Mesenchymal stem cell (in vitro differentiated cells and primary cell): ENCODE measurements at places on chromosomes 16 and 17.
A peak's percentile ranks its signal among the peaks of the same experiment; 100 is the strongest.

DNA sequence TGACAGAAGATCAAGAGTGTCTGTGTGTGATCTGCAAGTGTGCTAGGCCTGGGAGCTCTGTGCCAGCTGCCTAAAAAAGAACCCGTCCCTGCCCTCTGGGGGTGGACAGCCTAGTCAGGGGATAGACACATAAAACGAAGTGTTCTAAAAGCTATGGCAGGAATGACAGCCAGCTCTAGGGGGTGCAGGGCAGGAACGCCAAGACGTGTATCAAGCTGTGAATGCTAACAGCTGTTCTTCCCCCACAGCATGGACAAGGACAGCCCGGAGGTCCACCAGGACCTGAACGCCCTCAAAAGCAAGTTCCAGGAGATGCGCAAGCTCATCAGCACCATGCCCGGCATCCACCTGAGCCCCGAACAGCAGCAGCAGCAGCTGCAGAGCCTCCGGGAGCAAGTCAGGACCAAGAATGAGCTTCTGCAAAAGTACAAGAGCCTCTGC is 5.1 kb downstream of the RASD1 start:
- no peak for DNase-seq

GRCh38 chr16:68676113-68676860 is 31.2 kb downstream of the CDH3 start:
- DNase-seq: no peak

GRCh38 chr16:60279061-60279665 is 1545.0 kb upstream of the GOT2 start:
- DNase-seq: no peak

- DNase-seq: peak; percentile 50
These were observed 1.9 kb downstream of the DCAF7 start for GRCh38 chr17:63552211-63552610.

DNA sequence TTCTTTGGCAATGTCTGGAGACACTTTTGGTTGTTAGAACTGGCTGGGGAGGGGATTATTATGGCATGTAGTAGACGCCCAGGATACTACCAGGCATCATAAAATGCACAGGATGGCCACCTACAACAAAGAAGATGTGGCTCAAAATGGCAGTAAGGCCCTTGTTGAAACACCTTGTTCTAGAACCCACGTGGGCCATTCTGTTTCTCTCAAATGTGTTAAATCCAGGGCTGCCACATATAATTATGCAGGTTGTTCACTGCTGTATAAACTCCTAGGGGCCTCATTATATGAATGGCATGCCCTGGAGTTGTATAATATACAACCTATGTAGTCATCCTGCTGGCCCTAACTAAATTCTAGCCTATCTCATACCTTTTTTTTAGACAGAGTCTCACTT is 123.5 kb upstream of the HAS3 start:
- no peak for DNase-seq

DNA sequence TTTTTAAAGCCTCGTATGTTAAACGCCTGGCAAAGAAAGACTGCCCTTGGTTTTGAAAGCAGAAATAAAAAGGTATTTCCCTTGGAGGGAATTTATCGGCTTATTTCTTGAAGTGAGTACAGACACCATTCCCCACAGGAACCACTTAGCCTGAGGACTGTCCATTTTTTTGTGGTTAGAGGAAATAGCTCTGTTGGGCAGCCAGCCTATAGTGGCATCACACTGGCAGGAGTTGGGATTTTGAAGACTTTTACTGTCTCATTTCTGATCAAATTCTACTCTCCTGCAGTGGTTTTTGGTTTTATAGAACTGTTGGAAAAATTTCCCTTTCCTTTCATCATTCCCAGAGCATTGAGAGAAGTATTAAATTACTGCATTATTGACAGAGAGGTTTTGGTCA is 34.1 kb upstream of the CDC6 start:
- DNase-seq: no peak

DNA sequence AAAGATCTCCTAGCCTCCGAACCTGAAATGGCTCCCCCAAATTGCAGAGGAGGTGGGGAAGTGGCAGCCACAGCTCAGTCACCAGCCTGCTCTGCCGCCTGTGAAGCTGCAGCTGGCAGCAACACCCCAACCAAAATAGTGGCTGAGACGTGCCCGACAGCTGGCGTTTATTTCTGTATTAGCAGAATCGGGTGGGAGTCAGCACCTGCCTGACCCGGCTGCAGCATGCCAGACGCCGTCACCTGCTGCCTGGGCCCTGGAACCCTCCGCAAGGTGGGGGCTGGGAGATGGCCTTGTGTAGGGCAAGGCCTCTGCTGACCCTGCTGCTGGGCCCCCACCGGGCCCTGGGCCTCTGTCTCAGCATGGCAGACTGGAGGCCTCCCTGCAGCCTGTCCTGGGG is 17.5 kb upstream of the PABPN1L start:
- no peak for DNase-seq

DNA sequence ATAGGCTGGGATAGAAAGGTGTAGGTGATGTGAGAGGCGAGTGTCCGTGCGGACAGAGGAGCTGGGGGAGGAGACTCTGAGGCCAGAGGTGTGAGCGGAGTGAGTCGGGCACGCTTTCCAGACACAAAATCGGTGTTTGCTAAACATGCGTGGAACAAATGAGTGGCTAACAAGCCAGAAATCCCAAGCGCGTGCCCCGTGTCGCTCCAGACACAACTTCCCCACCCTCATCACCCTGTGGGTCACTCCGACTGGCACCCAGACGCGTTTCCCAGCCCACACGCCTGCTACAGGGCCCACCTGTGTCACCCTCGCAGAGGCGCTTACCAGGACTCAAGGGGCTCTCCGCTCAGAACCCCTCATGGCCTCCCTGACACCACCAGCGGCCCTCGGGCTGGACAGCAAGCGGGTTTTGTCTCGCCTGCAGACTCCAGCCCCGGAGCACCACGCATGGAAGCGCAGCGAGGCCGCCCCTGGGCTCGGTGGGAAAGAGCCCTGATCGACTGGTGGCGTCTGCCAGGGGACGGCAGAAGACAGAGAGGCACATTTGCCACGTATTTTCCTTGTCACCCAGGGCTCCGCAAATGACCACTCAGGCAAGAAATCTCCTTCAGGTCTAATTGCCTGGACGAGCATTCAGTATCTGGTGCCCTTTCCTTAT is 6.0 kb upstream of the RPH3AL start:
- DNase-seq: no peak

DNA sequence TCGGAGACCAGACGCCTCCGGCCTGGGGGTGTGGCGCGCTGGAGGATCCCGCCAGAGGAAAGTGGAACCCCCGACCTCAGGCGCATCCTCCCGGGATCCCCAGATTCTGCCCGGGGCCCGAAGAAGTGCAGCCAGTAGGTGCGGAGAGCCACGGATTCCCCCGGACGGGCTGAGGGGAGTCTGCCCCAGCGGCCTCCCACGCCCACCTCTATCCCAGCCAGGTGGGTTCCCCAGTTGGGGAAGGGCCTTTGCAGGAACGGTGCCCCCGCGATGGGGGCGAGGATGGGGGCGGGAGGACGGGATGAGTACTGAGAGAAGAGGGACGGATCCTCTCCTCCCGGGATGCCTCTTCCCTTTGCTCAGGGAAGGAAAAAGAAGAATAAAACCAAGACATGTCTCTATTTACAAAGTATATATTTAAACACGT is 5.1 kb downstream of the CBX8 start:
- no peak for DNase-seq

DNA sequence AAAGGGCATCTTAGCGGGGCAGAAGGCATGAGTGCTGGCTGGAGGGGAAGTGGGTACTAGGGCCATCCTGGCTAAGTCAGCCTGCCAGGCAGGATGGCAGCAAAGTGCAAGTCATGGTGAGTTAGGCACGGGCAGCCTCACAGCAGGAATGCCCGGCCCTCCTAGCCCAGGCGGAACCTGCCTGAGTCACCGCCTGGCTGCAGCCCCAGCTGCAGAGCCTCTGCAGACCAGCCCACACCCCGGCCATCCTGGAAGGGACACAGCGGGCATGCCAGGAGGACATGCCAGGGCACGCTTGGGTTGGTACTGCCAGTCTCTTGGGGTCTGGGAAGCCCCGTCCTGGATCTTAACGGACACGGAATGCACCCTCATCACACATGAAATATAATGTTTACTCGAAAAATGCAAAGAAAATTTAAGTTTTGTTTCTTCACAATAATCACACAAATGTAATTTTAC is 5.0 kb upstream of the ALDH3A1 start:
- DNase-seq: peak; percentile 32

- peak; percentile 96 for DNase-seq
These were observed 102.6 kb downstream of the ZNF778 start for GRCh38 chr16:89319886-89320781.

- no peak for DNase-seq
These were observed 74.4 kb upstream of the SMIM36 start for GRCh38 chr17:55585629-55586028.

DNA sequence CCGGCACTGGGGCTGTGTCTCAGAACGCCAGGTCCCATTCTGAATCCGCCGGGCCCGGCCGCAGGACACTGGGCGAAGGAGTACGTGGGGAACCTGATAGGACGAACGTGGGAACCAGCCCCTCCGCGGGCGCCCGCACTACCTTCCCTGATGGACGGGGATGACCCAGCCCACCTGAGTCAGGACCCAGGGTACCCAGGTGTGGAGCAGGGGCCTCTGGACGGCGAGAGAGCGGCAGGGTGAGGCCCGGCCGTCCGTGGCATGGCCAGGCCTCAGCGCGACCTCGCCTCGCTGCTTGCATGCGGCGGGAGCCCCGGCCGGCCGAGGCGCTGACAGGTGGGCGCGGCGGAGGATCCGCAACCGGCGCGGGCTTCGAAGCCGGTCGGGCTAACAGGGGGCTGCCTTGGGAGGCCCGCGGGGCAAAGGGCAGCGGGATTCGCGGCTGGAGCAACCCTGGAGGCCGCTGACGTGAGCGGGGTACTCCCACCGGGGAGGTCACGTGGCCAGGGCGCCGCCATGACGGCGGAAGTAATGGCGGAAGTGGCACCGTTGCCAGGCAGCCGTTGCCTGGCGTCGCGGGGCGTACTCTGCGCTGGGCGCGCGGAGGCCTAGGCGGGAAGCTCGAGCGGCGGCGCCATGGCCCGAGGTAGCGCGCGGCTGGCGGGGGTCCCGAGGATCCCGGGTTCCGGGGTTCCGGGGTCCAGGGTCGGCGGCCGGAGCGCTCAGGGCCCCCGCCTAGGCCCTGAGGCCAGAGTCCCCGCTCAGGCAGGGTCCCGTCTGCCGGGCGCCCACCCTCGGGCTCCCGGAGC is at the start of gene WDR90:
Gene WDR90 (plus strand): TSS at position 585 of the 809 bp plus-strand sequence. CDS start 52 bp downstream, at position 637.
- peak; percentile 91 for DNase-seq

DNA sequence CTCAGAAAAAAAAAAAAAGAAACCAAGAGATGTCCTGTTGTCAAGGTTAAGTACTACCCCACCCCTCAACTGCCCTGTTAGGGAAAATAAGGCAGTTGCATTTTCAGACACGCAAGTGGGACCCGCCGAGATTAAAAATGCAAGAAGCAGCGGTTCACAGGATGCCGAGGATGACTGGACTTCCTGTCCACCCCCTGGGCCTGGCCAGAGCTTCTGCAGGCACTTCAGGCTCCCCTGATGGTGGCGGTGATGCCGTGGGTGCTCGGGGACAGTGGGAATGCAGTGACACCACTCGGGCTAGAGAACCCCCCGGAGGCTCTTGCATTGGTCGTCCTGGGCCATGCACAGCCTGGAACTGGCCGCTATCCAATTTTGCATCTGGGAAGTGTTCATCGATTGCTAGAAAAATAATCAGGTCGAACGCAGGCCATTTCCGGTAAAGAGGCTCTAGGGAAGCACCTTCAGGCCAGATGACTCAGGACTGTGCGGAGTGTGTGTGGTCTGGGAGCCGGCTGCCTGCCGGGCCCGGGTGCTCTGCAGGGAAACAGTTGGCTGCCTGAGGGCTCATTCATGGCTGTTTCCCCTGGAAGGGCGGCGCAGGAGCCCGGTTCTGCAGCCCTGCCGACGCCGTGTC is 13.4 kb upstream of the CRISPLD2 start:
- peak; percentile 93 for DNase-seq

DNA sequence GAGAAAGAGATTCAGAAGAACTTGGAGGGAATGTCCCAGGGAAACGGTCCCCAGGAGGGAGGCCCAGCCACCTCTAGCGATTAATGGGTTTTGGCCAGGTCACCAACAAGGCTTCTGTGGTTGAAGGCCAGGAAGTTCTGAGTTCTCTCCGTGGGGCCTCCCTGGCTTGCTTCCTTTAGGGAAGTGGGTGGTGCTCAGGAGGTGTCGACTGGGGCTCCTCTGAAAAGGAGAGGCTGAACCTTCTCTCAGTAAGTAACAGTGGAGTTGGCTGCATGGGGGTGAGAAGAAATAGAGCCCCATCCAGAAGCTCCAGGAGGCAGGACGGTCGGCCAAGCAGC is 77.1 kb upstream of the GSE1 start:
- DNase-seq: no peak

- peak; percentile 18 for DNase-seq
These were observed 483 bp downstream of the RPA1 start for GRCh38 chr17:1830288-1830687.

GRCh38 chr17:40095351-40095943 is 4.9 kb downstream of the NR1D1 start:
- DNase-seq: no peak

DNA sequence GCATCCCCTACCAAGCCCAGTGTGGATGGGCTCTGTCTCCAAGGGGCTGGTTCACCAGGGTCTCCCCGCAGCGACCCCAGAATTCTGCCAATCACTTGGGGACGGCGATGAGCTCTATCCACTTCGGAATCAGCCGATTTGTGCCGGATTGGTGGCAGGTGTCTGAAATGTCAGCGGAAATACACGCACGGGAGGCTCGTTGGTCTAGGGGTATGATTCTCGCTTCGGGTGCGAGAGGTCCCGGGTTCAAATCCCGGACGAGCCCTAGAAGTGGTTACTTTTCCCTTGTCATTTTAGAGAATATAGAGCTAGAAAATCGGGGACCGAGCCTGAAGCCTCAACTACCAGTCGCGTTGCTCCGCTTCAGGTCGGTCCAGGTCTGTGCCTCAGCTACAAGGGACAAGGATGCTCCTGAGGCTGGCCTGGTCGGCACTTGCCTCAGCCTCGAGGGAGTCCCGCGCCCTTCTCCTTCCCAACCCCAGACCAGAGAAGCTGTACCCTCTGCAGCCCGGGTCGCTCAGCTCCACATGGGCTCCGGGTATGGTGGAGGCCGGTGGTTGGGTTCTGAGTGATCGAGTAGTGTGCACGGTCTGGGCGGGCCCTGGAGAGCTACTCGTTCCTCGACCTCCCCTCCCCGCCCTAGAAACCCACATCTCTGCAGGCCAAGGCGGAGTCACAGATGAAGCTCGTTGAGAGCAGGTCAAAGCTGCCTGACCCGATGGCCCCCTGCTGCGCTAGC is 16.0 kb upstream of the OR1F1 start:
- DNase-seq: peak; percentile 45

- no peak for DNase-seq
These were observed 119.6 kb downstream of the CA4 start for GRCh38 chr17:60269417-60269816.

DNA sequence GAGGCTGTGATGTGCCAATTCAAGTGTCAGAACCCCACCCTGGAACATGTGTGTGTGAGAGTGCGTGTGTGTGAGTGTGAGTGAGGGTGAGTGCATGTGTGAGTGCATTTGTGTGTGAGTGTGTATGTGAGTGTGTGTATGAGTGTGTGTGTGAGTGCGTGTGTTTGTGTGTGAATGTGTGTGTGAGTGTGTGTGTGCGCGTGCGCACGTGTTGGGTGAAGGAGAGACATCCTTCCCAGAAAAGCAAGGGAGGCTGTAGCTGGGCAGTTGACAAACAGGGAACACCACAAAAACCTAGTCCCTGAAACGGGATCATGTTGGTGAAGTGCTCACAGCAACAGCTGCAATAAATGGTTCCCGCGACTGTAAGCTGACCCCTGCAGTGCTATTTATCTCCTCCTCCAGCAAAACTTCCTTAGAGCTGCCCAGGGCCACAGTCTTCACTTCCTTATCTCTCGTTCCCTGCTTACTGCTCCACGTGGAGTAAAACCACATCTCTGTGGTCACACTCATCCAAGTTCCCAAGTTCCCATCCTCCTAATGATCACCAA is 40.1 kb upstream of the RPL38 start:
- no peak for DNase-seq
